ENCODE measurements at places on chromosomes 2 and 18.

GRCh38 chr2:75833386-75833785 is 122.7 kb upstream of the GCFC2 start:
- DNase-seq = no peak

DNA sequence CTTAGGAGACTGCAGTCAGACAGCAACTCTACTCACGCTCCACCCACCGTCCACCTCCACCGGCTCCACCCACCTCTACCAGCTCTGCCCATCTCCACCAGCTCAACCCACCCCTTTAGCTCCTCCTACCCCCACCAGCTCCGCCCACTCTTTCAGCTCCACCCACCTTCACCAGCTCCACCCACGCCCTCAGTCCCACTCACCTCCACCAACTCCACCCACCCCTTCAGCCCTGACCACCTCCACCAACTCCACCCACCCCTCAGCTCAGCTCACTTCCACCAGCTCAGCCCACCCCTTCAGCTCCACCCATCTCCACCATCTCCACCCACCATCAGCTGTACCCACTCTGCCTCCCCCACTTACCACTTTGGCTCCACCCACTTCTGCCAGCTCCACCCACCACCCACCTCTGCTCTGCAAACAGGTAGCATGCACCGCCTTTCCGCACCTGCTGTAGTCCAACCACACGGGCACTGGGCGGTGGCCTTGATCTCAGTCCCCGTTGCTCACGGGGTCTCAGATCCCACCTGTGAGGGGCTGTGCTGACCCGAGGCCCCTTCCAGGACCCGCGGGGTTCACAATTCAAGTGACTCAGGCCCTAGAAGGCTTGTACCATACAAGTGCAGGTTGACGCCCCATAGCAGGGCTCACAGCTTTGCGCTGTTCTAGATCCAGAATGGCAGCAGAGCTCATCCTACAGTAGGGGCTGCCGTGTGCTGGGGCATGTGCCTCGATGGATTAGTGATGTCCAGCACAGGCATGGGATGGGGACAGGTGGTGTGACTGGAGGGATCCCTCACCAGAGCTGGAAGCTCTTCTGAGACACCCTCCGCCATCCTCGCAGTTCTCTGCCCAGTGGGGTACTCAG is 77.2 kb upstream of the OTOS start:
- DNase-seq = no peak

GRCh38 chr18:63099848-63100629 is 219.5 kb downstream of the BCL2 start:
- no peak for DNase-seq

- DNase-seq = no peak
Observed at GRCh38 chr2:206305523-206306245, 31.2 kb downstream of the ZDBF2 start.

DNA sequence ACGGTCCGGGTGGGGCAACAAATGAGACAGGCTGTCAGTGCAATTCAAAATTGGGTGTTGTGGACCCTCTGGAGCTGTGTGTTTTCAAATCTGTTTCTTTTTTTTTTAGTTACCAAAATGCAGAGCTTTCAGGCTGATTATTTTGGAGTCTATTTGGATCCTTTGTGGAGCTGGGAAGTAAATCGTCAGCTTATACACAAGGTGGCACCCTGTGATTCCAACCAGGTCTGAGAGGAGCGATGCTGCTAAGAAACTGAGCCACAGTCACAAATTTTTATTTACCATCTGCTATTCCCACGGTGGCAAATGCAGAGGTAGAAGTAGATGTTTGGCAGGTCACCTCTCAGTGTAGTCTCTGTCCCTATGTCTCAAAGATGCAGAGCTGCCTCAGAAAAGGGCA is 3.8 kb upstream of the EPC2 start:
- DNase-seq = no peak

- DNase-seq = no peak
Observed at GRCh38 chr2:205754285-205754923, 72.1 kb downstream of the NRP2 start.

GRCh38 chr2:129070663-129071062 is 752.0 kb upstream of the HS6ST1 start:
- no peak for DNase-seq

DNA sequence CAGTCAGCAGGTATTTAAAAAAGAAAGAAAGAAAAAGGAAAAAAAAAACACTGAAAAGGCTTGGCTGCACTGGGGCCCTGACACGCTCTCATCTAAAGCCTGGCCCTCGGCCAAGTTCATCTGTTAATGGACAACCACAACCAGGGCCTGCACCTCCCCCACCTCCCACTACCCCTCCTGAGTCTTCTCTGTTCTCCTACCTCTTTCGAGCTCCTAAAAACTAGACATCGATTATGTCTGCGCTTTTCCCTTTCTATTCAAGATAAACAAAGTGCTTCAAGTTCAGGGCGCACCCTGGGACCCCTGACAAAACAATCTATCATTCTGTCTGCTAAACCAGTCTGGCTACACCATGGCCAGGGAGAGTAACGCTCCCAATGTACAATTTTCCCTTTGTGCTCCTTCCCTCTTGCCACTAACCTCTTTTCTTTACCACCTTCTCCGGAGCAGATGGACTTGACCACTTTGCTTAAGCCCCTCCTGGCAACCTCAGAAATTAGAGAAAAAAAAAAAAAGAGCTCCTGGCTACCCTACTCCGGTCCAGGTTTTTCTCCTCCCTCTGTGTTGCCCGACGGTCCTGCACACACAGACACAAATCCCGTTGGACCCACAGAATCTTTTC is 22.7 kb downstream of the BCL11A start:
- DNase-seq = no peak

GRCh38 chr18:12659904-12660605 is 2.1 kb upstream of the SPIRE1 start:
- DNase-seq = no peak

- DNase-seq = no peak
Observed at GRCh38 chr2:25270061-25270460, 71.7 kb downstream of the DNMT3A start.

- no peak for DNase-seq
Observed at GRCh38 chr18:65487569-65487968, 263.2 kb upstream of the CDH7 start.

Measured in iPS DF 19.7 (cell line).